ENCODE measurements at places on chromosomes 5 and 9. TPM values are rescaled to one million over a fixed set of nuclear protein-coding genes. Genes with fewer than 3 reads are reported as not detected.
A peak's percentile ranks its signal among the peaks of the same experiment; 100 is the strongest.

DNA sequence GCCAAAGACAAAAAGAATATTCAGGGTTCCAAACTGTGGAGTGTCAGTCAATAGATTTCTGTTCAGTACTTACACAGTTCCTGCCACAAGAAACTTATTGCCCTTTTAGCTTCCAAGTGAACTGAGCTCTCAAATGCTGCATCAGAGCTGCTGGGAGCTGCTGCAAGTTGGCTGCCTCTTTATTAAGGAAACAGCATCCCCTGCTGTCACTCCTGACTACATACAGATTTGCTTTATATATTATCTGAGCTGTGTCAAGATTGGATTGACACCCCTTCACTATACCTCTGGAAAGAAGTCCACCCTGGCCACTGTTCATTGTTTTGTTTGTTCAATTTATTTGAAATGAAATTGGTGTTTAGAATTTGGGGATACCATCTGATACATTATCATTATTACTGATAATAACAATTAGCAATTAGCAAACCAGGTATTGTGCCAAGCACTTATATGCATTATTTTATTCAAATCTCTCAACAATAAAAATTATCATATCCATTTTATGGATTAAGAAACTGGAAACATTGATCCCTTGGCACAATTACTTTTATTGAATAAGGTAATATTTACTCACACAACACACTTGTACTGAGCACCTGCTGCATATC, 16.4 kb upstream of the C5orf58 start:
- DNase-seq = peak; percentile 49

DNA sequence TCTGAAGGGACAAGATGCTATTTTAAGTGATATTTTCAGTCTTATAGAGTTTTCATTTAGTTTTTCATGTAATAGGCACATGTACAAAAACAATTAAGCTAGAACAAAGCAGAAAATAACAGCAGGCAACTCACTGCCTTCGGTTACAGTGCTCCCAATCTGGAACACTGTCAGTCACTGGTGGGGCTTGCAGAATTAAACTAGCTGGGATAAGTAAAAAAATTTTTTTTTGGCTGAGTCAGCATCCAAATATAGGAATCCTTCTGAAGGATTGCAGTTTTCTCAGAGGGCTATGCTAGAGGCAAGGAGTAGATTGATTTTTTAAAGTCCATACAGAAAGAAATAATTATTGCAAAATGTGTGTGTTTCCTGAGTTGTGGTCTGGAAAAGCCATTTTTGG, 250.2 kb upstream of the RFX3 start:
- no peak for DNase-seq

GRCh38 chr9:93299418-93300174, 115.7 kb downstream of the WNK2 start:
- DNase-seq = no peak

DNA sequence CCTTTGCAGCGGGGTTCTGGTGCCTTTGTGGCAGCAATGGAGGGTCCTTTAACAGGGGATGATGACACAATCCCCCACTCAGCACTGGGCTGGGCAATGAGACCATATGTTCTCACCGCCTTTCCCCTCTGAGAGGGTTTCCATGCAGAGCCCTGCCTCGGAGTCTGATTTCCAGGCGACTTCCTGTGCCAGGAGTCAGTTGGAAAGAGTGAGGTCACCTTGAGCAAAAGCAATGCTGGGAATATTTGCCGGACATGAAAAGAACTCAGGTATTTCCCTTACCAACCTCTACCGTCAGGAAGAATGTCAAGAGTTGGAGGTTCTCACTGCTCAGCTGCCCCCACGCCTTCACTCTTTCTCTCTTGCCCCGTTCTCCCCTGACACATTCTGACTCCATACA, 284.2 kb upstream of the IRX1 start:
- DNase-seq = no peak

DNA sequence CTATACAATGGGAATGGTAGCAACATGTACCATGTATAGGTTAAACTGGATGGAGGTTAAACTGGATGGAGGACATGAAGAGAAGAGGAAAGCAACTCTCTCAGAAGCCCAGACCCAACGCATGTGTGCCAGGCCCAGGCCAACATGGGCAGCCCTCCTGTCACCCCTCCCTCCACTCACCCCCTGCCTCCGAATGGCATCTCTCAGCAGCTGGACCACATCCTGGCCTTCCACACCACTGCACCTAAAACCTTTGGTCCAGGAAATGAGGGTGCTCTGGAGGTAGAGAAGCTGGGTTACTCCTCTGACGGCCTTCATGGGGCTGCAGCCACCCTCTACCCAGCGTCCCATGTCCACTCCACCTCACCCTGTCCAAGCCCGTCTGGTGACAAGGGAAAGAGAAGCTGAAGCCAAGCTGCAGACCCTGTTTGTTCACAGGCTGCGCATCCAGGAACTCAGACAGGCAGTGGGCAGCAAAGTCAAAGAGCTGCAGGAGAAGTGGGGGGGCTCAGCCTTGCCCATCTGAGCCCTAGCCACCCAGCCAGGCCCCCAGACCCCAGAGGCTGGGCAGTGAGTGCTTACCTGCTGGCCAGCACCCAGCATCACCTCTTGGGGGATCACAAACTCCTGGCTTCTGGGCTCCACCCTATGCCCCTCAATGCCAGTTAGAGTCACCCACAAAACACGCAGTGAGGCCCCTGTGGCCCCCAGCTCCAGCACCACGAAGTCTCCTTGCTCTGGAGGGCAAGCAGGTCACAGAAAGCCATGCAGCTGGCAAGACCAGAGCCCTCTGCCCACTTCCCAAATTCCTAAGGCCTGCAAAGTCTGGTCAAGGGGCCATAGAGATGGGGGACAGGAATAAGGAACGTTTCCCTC, 8.5 kb downstream of the HK3 start:
- no peak for DNase-seq

DNA sequence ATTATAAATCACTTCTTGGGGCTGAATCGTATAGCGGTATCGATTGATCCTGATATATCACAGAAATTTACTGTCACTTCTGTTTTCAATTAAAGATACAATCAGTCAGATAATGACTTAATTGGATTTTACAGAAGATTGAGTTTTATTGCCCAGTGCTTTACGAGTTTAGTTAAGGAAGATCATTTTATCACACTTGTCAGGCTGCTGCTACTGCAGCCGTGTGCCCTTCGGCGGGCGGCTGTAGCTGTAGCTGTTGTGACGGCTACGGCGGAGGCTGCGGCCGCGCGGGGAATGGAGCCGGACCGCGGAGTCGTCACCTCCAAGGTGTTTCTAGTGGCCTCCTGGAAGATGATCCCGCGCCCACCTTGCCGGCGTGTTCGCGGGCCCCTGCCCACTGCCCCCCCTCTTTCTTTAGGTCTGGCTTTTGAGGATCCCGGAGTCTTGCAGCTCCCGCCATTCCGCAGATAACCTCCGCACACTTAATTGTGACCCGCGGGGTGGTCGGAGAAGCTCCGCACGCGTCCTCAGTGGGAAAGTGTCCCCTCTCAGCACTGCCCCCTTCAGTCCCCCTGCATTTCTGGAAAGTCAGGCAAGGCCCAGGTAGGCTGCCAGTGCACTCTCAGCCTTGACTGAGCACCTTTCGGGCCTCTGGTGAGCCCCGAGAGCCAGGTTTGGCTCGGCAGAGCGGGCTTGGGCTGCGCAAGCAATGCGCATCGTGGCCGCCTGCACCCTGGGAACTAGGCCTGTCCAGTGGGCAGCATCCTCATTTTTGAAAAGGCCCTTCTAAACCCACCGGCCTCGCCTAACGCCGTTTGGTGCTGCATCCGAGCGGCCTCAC, 6.9 kb upstream of the DMRT3 start:
- no peak for DNase-seq

DNA sequence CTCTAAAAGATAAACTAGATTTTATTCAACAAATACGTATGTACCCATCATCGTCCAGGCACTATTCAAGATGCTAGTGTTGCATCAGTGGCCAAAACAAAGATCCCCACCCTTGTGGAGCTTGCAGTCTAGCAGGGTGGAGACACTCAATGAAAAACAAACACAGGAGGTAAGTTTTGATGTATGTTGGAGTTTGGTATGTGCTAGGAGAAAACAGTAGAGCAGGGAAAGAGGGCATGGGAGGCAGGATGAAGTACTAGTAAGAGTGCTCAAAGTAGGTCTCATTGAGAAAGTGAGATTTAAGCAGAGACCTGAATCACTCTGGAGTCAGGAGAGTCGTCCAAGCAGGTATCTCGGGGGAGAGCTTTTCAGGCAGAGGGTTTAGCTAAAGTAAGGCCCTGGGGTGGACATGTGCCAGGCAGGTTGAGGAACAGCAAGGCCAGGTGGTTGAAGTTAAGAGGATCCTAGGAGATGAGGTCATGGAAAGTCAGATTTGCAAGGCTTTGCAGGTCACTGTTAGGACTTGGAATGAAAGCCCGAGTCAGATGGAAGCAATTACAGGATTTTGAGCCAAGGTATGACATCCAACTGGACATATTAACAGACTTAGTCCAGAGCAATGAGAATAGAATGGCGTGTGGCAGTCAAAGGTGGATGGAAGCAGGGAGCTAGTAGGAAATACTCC, 9.2 kb downstream of the SNX18 start:
- DNase-seq = no peak

DNA sequence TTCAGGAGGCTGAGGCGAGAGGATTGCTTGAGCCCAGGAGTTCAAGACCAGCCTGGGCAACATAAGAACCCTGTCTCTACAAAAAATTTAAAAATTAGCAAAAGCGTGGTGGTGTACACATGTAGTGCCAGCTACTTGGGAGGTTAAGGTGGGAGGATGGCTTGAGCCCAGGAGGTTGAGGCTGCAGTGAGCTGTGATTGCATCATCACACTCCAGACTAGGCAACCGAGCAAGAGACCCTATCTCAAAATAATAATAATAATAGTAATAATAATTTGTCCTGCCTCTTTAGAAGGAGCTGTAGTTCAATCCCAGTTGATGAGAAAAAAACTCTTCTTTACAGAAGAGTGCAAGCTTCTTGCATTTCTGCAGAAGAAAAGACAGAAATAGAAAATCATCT, 10.0 kb upstream of the CD74 start:
- DNase-seq = no peak

- no peak for DNase-seq
These were observed at the start of gene TRAF1 for GRCh38 chr9:120926397-120926928. Gene TRAF1 (minus strand): TSS chr9:120926796. CDS start chr9:120926075, 721 bp downstream.

DNA sequence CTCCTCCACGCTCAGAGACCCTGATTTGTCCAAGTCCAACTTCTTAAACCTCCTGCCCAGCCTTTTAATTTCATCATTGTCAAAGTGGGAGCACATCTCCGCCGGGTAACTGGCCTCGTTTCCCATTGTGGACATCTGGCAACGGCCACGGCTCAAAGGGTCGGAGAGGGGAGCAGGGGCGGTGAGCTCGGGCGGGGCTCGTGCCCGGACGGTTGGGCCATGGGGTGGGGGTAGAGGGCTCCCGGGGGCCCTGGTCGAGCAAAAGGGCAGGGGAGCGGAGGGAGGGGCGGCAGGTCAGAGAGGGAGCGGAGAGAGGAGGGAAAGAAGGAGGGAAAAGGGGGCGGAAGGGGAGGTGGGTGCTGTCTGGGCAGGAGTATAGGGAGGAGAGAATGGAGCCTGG, at the start of gene PPP3R2:
TSS of gene PPP3R2 (minus strand) at position 174 of the 400 bp plus-strand sequence. CDS start at position 126, 48 bp downstream.
- DNase-seq = no peak

DNA sequence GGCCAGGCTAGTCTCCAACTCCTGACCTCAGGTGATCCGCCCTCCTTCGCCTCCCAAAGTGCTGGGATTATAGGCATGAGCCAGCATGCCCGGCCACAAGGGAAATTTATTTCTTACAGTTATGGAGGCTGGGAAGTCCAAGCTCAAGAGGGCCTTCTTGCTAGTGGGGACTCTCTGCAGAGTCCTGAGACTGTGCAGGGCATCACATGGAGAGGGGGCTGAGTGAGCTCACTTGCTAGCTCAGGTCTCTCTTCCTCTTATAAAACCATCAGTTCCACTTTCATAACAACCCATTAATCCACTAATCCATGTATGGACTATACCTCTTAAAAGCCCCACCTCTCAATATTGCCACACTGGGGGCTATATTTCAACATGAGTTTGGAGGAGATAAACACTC, 5.1 kb upstream of the SPIN1 start:
- DNase-seq = no peak

GRCh38 chr9:87795178-87795577, 69.3 kb downstream of the CTSL start:
- no peak for DNase-seq

DNA sequence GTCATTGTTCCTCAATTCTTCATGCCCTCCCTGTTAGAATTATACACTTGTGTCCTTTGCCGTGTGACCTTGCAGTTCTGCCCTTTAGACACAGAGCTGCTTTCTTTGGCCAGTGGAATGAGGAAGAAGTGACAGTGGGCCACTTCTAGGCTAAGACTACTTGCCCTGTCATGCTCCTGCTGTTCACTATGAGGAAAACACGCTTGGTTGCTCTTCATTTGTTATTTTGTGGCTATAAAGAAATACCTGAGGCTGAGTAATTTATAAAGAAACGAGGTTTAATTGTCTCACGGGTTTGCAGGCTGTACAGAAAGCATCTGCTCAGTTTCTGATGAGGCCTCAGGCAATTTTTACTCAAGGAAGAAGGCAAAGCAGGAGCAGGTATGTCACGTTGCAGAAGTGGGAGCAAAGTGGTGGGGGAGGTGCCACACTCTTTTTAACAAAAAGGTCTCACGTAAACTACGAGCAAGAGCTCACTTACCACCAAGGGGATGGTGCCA, 279.1 kb upstream of the DMAC1 start:
- peak; percentile 95 for DNase-seq

DNA sequence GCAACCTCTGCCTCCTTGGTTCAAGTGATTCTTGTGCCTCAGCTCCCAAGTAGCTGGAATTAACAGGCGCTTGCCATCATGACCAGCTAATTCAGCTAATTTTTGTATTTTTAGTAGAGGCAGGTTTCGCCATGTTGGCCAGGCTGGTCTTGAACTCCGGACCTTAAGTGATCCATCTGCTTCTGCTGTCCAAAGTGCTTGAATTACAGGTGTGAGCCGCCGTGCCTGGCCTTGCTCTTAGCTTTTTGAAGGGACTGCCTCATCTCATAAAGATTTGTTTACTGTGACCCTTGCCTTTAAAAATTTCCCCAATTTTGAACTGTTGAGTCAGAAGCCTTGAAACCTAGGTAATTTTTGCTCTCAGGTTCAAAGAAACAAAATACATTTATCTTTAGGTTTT, 17.3 kb downstream of the GPBP1 start:
- no peak for DNase-seq

- DNase-seq = no peak
These were observed 343.3 kb upstream of the KLF4 start for GRCh38 chr9:107832871-107833270.

GRCh38 chr9:93656426-93657239, 80.2 kb downstream of the PHF2 start:
- DNase-seq = no peak

GRCh38 chr9:114968671-114969070, 38.3 kb upstream of the TNFSF8 start:
- DNase-seq = peak; percentile 39

Gene CDO1
- not detected for total RNA-seq

Gene PRR16
- total RNA-seq = 4.5 TPM

Gene PITX1
- 4.6 TPM for total RNA-seq

Gene BAG1
- 27.7 TPM for total RNA-seq

Gene FBXO4
- total RNA-seq = 19.6 TPM

Gene RMRP
- 6,436 TPM for total RNA-seq

Gene FAM169A
- 2.0 TPM for total RNA-seq

Gene LAMC3
- total RNA-seq = 9.6 TPM

Gene TUSC1
- 22.6 TPM for total RNA-seq

Gene C9
- not detected for total RNA-seq

Gene SGCD
- total RNA-seq = not detected

Gene HTR1A
- not detected for total RNA-seq

Data from Caki2 (cell line).